ENCODE measurements at places on chromosomes 11 and 22.
A peak's percentile ranks its signal among the peaks of the same experiment; 100 is the strongest.

- DNase-seq = peak; percentile 58
Measured at GRCh38 chr11:88538098-88538497, 200.6 kb upstream of the CTSC start.

GRCh38 chr11:76406359-76406758, 25.2 kb downstream of the GVQW3 start:
- DNase-seq = no peak

GRCh38 chr11:113668255-113668654, 37.9 kb downstream of the TMPRSS5 start:
- no peak for DNase-seq

DNA sequence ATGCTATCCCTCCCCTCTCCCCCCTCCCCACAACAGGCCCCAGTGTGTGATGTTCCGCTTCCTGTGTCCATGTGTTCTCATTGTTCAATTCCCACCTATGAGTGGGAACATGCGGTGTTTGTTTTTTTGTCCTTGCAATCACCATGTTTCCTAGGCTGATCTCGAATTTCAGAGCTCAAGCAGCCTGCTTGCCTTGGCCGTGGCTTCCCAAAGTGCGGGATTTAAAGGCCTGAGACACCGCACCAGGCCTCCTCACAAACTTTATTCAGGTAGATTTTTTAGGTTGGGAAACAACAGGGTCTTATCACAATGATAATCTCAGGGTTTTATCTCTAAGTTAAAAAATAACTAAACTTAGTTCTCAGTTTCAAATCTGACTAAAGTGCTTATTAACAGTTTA, 125.4 kb downstream of the LUZP2 start:
- DNase-seq = no peak

DNA sequence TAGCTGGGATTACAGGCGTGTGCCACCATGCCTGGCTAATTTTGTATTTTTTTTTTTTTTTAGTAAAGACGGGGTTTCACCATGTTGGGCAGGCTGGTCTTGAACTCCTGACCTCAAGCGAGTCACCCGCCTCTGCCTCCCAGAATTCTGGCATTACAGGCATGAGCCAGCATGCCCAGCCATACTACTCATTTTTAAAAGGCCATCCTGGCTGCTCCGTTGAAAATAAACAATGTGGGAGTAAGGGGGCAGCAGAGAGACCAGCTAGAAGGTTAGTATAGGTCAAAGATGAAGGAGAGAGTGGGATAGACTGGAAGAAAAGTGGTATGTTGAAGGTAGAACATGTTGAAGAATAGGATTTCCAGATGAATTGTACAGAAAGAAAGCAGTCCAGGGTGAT, 17.6 kb upstream of the LIN7C start:
- DNase-seq = peak; percentile 21

DNA sequence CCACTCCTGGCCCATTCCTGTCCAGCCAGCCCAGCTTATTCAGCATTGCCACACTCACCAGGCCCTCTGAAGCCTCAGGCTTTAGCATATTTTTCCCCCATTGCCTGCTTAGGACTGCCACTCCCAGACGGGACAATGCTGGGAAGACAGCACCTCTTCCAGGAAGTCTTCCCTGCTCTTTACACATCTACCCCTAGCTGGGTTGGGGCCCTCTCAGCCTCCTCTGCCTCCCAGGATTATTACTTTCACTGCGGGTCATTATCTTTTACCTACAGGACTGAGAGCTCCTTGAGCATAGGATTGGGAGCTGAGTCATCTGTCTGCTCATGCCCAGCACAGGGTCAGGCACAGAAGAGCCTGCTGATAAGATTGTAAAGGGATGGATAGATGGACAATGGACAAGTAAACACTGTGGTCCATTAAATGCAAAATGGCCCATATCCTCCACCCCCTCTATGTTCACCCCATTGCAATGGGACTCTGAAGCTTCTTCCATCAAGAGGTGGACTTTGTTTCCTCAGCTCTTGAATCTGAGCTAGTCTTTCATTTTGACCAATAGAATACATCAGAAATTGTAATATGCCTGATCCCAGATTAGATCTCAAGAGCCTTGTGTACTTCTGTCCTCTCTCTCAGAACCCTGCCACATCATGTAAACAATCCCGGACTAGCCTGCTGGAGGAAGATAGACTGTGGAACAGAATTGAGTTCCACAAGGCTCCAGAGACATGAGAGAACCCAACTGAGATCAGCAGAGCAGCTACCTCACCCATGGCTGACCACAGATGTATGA, 32.0 kb upstream of the LRRC32 start:
- no peak for DNase-seq

DNA sequence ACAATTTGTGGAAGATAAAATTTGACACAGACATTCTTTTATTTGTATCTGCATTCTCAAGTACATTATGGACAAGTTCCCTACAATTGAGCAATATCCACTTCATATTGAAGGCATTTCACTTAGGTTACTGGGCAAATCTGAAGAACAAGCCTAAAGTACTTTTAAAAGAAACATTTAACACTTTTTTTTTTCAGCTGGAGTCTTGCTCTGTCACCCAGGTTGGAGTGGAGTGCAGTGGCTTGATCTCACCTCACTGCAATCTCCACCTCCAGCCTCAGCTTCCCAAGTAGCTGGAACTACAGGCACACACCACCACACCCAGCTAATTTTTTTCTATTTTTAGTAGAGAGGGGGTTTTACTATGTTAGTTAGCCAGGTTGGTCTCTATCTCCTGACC, 70.2 kb downstream of the OR4C45 start:
- no peak for DNase-seq

DNA sequence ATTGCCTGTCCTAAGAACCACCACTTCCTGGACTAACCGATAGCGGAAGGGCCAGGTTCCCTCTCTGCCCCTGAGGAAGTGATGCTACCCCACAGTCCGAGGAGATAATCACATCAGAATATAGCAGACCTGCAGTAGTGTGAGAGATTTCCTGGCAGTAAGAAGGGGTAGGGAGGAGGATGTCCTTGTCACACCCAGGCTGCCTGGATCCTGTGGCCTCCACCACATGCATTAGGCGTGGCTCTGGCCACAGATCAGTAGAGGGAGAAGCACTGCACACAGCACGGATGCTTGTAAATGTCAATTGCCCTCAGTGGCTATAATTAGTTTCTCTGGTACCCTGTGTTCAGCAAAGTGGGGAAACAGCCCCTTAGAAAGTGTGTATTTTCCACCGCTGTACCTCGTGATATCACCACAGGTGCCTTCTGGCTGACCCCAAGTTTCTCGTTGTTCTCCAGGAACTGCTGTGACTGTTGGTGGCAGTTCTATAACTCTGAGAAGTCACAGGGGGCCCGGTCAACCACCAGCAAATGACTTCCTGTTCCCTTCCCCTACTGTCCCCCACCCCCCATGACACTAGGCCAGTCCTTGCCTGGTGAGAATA, 61.8 kb downstream of the UBASH3B start:
- peak; percentile 47 for DNase-seq

DNA sequence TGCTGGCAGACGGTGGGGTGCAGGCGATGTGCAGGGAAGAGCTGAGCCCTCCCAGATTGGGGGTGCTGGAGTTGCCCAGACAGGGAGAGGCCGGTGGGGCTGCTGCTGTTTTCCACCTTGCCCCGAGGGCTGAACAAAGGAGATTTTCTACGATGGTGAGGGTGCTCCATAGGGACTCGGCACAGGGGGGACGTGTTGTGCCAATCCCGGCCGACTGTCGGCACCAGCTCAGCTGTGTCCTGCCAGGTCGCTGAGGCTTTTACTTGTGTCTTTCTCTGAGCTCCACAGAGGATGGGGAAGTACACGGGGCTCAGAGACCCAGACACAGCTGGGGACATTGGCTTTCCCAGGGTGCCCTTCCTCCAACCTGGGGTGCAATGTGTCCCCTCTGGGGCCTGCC, 816.8 kb downstream of the BRD1 start:
- no peak for DNase-seq

DNA sequence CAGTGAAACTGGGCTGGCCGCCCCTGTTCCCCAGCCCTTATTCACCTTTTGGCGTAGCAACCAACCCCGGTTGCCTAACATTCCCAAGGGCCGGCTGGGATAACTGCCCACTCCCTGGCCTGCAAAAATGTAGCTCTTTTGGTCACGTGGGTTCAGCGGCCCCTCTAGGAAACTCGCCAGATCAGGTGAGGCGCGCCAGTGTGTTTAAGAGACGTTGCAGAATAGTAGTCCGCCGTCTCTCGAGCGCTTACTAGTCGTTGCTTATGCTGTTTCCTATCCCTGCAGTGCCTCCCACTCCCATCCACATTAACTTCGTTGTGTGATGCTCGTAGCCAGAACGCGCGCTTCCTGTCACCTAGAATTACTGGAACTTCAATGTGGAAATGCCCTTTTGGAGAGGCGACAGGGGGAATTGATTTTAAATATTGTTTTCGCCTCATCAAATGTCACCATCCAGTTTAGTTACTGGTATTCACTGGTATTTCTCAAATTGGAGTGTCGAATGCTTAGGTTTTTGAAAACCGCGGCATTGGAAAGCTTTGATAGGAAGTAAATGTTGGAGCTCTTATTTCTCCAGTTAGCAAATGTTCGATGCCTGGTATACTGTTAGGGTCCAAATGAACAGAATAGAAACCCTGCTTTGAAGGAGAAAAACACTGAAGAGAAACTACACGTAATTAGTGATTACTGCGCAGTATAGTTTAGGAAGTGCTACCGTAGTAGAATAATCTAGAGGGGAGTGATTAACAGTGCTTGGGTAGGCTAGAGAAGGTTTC, 823 bp downstream of the CEP57 start:
- DNase-seq = peak; percentile 44

GRCh38 chr22:46673662-46674236, 53.6 kb downstream of the GRAMD4 start:
- no peak for DNase-seq

DNA sequence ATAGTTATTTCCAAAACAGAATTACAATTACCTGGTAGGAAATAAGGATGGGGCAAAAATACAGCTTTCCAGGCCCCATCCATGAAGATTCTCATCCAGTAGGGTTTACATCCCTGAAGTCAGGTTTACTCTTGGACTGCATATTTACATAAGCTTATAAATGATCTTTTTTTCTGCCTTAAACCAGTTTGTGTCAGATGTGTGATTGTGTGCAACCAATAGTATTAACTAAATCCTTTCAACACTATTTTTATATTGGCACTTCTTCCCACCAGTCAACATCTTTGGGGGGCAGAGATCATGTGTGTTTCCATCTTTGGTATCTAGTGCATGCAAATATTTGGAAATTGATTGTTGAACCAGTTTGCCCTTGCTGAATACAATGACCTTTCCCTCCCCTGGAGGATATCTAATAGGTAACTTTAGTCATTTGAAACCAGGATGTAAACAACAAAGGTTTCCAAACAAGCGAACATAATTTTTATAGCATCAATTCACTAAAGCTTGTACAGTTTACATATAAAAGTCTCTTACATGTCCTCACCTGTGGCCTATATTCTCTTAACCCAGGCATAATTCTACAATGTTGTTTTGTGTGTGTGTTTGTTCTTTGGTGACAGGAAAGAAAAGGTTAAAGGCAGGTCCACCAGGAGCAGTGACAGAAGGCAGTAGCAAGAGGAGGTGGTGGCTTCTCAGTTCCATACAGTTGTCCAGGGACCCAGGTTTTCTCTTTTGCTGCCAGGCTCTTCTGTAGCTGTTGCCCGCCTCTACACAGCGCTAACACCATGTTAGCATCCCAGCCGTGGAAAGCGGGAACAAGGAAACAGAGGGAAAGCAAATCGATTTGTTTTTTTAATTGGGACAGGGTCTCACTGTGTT, 1.7 kb upstream of the ME3 start:
- no peak for DNase-seq

- DNase-seq = no peak
Measured at GRCh38 chr11:17927041-17927440, 85.8 kb downstream of the SERGEF start.

- no peak for DNase-seq
Measured at GRCh38 chr22:44702479-44703198, 635 bp downstream of the PRR5 start.

- DNase-seq = no peak
Measured at GRCh38 chr11:72240461-72241290, 3.3 kb downstream of the PHOX2A start.

DNA sequence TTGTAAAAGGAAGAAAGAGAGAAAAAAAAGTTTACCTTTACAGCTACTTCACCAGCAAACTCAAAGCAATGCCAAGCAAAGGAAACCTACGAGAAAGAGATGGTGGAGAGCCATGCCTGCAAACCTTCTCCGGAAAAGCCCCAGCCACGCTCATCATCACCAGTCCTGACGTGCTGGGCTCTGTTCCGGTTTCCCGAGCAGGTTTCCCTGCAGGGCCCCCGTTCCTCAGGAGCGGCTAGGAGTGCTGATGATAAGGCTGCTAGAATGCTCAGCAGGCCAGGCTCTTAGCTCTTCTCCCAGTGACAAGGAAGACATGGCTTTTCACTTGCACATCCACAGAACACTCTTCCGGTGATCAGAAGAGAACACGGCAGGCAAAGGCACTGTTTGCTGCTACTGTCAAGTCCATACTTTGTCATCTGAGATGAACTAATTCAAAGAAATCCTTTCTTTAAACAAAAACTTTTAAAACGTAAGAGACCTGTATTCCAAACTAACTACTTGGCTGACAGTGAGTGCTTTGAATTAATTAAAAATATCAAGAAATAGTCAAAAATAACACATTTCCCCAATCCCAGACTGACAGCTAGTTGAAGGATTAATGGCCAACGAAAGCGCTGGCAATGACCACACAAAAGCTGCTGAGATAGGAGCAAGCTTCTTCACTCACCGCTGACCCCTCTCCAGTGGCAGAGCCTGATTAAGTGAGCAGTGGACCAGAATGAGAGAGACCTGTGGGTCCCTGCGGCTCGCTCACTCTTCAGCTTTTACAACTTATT, 35.8 kb downstream of the DUSP8 start:
- no peak for DNase-seq

DNA sequence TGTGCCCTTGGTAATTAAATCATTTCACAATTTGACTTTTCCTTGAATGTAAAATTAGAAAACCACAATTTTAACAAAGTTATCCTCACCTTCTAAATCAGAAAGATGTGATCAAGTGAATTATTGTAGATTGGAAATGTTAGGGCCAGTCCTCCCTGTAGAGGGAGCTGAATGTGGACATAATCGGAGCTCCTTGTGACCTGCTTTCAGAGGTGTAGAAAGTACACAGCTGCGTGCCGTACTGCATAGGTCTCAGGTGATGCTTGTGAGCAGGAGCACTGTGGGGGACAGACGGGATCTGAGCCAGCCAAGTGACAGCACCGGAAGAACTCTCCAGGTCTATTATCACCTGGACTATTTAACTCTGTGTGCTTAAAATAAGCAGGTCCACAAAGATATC, 338.0 kb downstream of the AASDHPPT start:
- DNase-seq = no peak

GRCh38 chr11:63813035-63813562, at the start of gene SPINDOC:
SPINDOC (plus strand) TSS chr11:63813456; CDS start chr11:63813687, 231 bp downstream.
- DNase-seq = peak; percentile 63

DNA sequence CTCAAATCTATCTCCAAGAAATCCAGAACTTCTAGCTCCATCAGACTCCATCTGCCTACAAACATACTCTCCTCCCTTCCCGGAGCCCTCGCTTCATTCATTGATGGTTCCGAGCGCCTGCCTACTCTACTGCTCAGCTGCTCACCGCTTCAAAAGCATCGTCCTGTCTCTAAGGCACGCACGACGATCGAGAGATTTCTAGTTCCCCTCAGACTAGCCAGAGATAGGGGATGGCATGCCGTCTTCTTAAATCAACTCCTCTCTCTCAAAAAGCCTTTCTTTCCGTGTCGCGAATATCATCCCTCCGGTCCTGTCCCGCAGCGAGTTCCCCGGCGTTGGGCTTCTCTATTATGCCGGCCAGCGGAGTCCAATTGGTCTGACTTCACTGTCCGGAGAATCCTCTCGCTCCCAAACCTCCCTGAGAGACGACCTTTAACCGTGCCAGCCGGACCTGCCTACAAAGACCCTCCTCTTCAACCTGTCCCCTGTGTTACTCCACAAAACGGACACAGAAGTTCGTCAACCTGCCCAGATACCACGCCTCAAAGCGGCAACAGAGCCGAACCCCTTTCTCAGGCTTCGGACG, 592 bp downstream of the EEF1G start:
- DNase-seq = no peak

Measured in inflammatory macrophage treated with lipopolysaccharide for 1 hour (primary cell).